ENCODE measurements at places on chromosomes 7 and 10. TPM values are rescaled to one million over a fixed set of nuclear protein-coding genes. Genes with fewer than 3 reads are reported as not detected.

The GPR15LG gene
- not detected for total RNA-seq

- DNase-seq = no peak
These were observed 25.3 kb downstream of the GTF2I start for GRCh38 chr7:74682829-74683228.

GRCh38 chr7:32147546-32148268 lies 77.5 kb upstream of the PDE1C start:
- DNase-seq = no peak

The CALML3 gene
- not detected for total RNA-seq

DNA sequence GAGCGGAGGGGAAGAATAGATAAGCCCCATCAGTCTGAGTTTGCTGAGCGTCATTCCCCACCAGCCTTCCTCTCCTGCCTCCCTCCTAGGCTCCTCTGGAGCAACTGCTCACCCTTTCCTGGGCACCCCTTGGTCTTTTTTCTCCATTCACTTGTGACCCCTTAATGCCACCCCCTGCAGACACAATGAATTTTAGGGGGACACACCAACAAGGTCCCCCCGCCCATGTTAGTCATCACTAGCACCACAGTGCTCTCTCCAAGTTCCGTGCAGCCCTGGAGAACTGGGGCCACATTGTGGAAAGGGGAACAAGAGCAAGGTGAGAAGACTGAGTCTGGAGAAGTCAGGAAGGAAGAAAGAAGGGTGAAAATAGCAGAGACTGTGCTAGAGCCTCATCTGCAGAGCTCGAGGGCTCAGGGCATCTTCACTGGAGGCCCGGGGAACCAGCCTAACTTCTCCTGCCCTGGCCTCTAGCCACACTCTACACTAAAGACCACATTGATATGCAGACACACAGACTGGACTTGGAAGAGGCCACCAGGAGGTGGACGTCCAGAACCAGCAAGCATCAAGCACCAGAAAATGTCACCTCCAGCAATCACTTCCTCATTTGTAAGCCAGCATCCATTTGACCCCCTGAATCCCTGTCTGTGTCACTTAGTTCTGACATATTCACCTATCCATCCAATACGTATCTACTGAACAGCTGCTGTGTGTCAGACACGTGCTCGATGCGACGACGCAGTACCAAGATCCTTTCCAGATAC lies 17.5 kb downstream of the RGR start:
- DNase-seq = no peak

DNA sequence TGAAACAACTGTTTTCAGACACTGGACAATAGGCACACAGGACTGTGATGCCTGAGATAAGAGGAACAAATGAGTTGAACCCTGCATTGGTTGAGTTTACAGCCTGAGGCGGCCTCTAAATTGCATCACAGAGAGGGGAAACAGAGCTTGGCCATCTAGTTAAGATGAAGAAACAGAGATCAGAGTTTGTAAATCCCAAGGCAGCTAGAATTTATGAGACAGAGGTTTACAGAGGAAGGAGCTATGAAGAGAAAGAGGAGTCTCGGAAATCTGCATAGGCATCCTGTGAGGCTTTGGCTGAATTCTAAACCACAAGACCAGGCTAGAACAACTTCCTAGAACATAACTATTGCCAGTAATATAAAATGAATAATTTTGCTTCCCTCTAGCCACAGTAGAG lies 41.0 kb upstream of the OIT3 start:
- DNase-seq = no peak

DNA sequence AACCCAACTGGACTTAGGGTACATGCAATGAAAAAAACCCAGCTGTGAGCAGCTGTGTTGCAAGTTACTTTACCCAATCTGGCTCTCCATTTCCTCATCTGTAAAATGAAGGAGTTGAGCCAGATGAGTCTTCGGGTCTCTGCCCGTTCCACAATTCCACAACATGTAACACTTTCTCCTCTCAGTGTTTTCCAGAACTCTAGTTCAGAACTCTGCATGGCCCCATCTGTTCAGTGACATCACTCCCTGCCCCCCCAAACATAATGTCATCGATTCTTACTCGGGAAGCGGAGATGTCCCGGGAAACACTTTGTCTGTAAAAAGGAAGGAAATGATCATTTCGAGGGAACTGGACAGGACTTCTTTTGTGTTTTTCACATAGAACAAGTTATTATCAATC lies 2.5 kb downstream of the SH3PXD2A start:
- DNase-seq = no peak

The GNGT1 gene
- not detected for total RNA-seq

DNA sequence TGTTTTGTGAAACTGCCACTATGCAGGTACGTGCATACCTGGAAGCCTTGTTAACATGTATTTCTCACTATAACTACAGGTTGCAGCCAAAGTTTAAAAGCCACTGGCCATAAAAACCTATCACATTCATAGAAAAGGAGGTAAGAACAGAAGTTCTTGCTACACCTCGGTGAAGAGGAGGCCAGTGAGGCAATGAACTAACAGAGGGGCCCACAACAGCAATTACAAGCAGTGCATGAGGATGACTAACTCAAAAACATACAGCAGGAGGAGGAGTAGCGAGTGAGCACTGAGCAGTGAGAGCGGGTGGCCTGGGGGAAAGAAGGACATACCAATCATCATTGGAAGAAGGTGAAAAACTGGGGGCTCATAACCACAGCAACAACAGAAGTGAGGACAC lies 51.6 kb downstream of the NUDCD3 start:
- DNase-seq = no peak

DNA sequence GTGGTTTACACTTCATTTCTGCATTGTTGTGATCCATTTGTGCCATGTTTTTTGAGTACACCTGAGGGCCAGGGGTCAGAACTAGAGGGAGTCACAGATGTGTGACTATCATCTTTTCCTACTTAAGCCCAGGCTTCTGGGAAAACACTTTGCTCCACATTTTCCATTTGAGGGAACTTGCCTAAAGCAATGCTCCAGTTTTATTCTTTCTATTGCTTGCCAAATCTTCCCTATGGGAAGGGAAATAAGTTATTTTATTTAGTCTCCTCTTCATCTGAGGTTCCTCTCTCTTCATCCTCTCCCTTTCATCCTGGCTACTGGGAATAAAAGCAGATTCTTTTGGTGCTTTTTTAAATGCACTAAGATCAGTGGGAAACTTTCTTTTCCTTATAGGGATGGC lies 179.9 kb upstream of the PRSS58 start:
- DNase-seq = no peak

DNA sequence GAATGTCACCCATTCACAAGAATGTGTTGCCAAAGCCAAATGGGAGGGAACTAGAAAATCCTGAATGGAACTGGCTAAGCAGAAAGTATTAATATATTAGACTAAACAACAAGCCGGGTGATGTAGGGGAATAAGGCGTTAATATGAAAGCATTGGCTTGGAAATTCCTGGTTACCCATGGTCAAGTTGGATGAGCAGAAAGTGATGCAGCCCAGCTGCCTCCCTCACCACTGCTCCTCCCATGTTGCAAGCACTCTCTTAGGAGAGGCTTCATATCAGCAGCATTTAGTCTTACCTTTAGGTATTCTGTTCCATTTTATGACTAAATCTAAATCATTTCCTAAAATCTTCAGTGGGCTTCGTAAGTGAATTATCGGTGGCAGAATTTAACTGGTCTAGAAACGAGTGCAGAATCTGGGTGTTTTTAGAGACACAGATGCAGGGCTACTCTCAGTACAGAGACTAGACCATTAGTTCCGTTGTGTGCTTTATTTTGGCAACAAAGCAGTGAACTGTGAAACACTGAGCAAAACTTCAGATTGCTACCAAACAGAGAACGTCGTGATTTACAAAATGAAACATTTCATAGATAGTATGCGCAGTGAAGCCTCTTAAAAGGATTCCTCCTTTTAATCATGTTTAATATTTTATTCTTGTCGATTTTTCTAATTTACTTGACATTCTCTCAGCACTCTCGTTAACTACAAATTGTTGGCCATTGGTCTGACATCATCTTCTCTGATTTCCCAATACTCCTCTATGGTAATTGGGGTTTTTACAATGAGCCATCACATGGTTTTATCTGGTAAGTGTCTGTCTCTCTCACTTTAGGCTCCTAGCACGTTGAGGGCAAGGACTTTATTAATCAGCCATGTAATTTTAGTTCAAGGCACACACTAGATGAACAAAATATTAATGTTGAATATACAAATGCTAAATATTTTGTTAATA lies 22.0 kb upstream of the HGF start:
- no peak for DNase-seq

The LIPJ gene
- not detected for total RNA-seq

- peak; percentile 23 for DNase-seq
These were observed 27.3 kb downstream of the HYAL4 start for GRCh38 chr7:123871998-123872867.

The ZNRF2 gene
- total RNA-seq = 15.2 TPM

- no peak for DNase-seq
These were observed 643 bp downstream of the SMO start for GRCh38 chr7:129188892-129189660.

GRCh38 chr10:117007080-117007479 lies 2.1 kb upstream of the SHTN1 start:
- DNase-seq = no peak

DNA sequence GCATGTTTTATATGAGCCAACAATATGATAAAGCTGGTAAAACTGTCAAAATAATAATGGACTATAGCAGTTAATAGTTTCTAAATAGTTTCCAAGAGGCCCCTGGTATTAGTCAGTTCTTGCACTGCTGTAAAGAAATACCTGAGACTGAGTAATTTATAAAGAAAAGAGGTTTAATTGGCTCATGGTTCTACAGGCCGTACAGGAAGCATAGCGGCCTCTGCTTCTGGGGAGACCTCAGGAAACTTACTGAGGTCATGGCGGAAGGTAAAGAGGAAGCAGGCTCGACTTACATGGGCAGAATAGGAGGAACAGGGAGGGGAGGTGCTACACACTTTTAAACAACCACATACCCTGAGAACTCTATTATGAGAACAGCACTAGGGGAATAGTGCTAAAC lies 104.6 kb downstream of the PPP1R9A start:
- no peak for DNase-seq

- DNase-seq = no peak
These were observed 138.4 kb downstream of the BAMBI start for GRCh38 chr10:28815681-28816080.

The SEMA3E gene
- 0.50 TPM for total RNA-seq

DNA sequence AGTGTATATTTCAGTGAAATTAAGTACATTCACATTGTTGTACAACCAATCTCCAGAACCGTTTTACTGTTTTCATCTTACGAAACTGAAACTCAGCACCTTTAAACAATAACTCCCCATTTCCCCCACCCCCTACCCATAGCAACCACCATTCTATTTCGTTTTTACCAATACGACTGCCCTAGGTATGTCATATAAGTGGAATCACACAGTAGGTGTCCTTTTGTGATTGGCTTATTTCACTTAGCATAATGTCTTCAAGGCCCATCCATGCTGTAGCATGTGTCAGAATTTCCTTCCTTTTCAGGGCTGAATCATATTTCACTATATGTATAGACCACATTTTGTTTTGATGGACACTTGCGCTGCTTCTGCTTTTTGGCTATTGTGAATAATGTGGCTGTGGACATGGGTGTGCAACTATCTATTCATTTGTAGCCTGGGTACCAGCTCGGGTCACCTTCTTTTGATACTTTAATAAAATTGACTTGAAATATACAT lies 34.3 kb upstream of the DLG5 start:
- no peak for DNase-seq

- no peak for DNase-seq
These were observed 53.1 kb upstream of the COL13A1 start for GRCh38 chr10:69748621-69749020.
